ENCODE measurements at places on chromosomes 4 and X.

GRCh38 chrX:91311969-91312368 is 122.7 kb upstream of the PABPC5 start:
- no peak for DNase-seq

DNA sequence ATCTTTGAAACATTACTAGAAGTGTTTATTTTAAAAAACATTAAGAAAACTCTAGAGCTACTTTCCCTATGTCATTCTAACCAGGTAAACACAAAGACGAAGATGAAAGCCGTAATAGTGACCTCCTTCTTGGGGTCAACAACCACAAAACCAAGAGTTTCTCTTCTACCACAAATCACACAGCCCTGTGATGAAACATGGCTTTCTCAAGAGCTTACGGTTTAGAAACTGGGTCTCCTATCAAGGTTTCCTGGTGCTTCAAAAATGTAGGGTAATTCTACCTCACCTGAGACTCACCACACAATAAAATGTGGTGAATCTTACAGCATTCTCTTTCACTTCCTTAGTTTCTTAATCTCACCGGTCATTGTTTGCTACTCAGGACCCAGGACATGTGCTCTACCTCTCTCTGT is 50.9 kb downstream of the CORIN start:
- DNase-seq, result no peak

GRCh38 chr4:153465615-153466080 is 512 bp upstream of the TMEM131L start:
- DNase-seq, result no peak

DNA sequence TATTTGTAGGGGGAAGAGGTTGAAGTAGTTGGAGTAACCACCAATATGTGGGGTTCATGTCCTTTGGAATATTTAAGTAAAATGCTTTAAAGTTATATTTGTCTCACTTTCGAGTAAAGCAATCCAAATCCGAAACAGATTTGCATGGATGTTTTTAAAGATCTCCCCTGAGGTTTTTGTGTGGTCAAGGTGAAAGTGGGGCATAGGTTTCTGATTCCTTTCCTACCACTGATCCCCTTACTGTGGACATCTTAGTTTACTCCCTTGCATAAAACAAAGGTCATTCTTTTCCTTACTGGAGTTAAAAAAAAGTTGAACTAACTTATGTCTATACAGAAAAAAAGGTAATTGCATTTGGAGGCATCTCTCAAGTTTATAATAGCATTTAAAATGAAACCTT is 71.9 kb upstream of the PHOX2B start:
- DNase-seq, result no peak

GRCh38 chr4:108466936-108467902 is 153.2 kb upstream of the RPL34 start:
- no peak for DNase-seq

DNA sequence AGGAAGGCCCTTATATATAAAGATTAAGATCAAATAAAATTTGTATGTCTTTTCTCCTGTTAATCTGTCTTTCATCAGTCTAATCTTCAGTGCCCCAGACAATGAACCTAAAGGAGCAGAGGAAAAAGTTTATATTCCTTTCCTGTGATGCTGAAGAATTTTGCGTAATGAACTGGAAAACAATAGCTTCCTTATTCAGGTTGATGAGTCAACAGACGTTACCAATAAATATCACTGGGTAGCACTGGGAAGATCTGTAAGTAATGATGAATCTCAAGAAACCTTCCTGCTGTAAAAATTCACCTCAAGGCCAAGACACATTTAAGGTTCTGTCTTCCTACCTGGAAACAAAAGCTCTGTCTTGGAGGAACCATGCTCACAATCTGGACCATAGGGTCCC is 25.5 kb downstream of the CDKN2AIP start:
- DNase-seq, result no peak

DNA sequence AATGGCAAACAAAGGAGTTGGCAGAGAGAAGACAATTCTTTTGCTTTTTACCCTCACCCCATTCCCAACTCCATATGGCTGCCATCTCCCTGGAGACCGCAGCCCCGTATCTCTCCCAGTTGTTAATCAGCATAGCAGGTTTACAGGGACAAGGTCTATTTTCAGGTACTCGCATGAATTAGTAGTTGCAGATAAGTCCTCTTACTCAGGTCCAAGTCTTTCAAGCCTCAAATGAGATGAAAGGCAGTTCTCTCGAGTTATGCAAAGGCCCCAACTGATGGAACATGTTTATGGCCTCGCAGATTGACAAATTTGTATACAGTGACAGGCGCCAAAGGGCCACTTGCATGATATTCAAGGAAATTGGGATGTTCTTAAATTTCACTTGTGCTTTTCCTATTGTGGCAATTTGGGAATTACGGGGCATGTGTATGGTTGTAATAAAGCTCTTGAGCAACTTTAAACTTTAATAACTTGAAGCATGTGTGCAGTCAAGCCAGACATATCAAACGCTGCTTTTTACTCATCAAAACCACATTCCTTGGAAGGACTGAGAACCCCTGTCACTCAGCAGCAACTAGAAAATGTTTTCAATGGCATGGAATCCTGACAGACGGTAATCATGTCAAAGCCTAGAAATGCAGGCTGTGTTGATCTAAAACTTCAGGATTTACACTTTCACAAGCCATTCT is 45.1 kb downstream of the KDR start:
- DNase-seq, result no peak

DNA sequence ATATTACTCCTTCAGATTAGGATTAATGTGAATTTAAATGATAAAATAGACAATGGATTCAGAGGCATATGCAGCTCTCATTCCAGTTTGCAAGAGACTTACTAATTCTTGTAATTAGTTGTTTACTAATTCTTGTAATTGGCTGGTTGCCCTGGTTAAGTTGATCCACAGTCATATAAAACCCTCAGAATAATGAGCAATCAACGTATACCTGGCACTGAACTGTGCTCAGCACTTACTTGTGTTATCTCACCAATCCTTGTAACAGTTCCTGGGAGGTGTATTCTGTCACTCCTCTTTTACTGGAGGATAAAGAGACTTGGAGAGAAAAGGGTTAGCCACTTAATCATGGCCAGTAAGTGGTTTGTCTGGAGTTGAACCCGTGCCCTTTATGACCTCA is 10.5 kb downstream of the HERC5 start:
- DNase-seq, result no peak

DNA sequence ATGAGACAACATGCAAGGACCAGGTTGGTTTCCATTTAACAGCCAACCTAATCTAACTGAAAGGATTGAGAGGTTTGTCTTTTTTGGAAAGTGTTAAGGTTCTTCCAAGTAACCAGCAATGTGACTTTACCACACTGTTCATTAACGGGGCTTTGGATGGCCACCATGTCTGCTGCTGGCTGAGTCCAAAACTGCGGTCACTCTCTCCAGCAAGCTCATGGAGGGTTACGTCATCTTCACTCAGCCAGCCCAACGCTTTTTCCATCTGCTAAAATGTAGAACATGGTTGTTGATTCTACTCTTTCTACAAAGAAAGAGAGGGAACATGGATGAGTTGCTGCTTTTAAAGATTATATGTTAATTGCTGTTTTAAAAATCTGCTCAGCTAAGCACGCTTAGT is 11.0 kb downstream of the PKD2 start:
- no peak for DNase-seq

DNA sequence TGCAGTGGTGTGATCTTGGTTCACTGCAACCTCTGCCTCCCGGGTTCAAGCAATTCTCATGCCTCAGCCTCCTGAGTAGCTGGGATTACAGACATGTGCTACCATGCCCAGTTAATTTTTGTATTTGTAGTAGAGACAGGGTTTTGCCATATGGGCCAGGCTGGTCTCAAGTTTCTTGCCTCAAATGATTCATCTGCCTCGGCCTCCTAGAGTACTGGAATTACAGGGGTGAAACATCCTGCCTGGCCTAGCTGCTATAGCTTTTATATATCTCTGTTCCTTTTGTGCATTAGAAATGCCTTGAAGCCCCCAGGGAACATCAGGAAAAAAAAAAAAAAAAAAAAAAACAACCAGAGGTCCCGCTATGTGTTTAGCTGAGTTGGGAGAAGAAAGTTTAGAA is 34.8 kb downstream of the UBE2K start:
- no peak for DNase-seq

- no peak for DNase-seq
Observed at GRCh38 chrX:112641449-112641848, 38.3 kb downstream of the LHFPL1 start.

DNA sequence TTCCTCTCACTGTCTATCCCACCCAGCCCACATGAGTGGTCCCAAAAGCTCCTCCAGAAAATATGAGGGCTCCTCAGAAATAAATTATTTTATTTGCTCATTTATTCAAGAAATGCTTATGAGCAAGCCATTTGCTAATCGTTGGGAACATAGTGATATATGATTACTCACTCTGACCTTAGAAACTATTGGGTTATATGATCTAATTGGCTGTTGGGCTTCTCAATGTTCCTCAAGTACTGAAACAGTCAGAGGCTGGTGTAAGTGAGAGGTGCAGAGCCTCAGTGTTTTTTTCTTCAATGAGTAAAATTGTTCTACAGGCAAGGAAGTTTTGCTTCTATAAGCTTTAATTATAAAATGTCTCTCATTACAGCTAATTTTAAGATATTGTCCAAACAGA is 893.8 kb upstream of the INTU start:
- no peak for DNase-seq

- no peak for DNase-seq
Observed at GRCh38 chr4:60729194-60729593, 470.9 kb upstream of the ADGRL3 start.

GRCh38 chr4:166312166-166312565 is 439.1 kb downstream of the TLL1 start:
- DNase-seq, result no peak

DNA sequence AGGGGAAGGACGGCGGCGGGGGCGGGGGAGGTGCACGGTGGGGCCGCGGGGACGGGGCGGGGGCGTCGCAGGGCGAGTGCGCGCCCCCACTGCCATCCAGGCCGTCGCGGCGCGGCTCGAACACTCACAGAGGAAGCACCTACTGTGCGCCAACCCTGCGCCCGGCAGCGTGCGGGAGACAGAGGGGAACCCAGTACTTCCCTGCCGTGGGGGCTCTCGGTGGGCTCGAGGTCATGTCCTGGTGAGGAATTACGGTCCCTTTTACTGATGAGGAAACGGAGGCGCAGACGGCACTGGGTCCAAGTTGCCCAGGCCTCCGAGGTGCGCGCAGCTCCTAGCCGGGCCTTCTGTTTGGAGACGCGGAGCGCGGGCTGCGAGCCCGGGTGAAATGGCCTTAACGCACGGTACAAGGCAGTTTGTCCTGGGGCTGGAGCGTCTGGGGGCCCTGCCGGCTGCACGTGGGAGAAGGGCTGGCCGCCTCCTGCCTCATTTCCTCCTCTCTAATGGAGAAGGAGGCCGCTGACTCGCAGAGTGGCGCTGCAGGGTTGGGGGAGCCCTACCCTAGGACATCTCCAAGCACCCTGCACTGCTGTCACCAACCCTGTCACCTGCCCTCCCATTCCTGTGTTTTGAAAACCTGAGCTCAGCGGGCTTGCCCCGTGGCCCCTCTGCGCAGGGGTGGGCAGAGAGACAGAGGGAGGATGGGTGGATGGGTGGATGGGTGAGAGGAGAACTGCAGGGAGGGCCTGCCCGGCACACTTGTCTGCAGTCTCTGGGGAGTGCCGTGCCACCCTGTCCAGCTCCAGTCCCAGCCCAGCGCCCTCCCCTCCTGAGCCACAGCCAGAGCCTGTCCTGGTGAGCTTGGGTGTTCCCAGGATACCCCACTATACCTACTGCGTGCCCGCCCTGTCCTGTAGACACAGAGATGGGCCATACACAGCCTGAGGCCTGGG is 106.0 kb downstream of the ADRA2C start:
- DNase-seq, result no peak

DNA sequence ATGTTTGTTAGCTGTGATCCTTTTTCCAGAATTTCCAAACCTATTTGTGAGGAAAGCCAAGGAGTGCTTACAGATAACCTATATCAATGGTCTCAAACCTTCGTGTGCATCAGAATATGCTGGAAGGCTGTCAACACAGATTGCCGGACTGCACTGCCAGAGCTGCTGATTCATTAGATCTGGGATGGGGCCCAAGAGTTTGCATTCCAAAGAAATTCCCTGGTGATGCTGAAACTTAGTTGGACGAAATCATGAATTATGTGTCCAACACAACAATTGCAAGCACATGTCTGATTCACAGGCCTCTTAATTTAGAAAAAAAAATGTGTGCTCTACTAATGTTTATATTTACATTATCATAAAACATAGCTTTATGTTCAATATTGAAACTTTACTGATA is 544.0 kb upstream of the AMOT start:
- DNase-seq, result no peak

Data from neuronal stem cell (in vitro differentiated cells).